Pulmonary artery endothelial cell (primary cell): ENCODE measurements at places on chromosomes 7 and 10.

- no peak for DNase-seq
Measured at GRCh38 chr7:91894781-91895480, 14.4 kb upstream of the MTERF1 start.

GRCh38 chr7:121480058-121480457 lies 84.0 kb upstream of the FAM3C start:
- DNase-seq = no peak

GRCh38 chr7:25272265-25272664 lies 44.0 kb upstream of the NPVF start:
- DNase-seq = no peak

- no peak for DNase-seq
Measured at GRCh38 chr7:149604521-149604920, 106.9 kb upstream of the ZNF746 start.

GRCh38 chr10:77494327-77494726 lies 143.3 kb downstream of the KCNMA1 start:
- DNase-seq = no peak

GRCh38 chr7:92246360-92247101 lies 757 bp downstream of the ANKIB1 start:
- DNase-seq = no peak

GRCh38 chr7:34463830-34464229 lies 194.2 kb upstream of the NPSR1 start:
- DNase-seq = no peak

DNA sequence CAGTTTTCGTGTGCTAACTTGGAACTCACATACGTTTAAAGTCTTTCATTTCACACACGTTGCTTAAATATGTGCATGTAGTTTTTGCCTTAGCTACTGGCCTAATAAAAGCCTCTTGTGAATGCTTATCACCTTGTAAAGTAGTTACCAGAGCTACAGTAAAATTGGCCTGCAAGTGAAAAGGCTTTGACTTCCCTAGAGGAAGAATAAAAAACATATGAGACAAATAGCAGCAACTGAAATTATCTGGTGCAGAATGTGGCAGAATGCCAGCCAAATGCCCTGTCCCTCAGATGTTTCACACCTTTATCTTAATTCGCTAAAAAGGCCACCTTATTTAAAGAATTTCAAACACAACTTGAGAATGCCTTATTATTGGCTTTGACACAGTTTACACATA lies 28.1 kb upstream of the RPA3 start:
- no peak for DNase-seq

DNA sequence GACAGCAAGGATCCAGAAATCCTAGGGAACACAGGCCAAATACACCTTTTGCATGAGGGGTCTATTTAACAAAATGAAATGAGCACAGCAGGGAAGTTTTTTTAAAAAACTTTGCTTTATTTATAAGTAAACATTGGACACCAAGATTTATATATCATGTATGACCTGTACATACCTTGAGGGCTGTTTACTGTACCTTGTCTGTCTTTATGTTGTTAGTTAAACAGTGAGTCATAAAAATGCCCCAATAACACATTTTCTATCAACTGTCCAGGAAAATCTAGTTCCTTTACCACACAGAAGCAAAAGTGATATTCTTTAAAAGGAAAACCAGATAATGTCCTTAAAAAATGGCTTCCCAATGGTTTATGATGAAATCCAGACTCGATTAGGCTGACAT lies 45.1 kb upstream of the AGR3 start:
- no peak for DNase-seq

GRCh38 chr7:16851829-16852228 lies 30.0 kb downstream of the AGR3 start:
- DNase-seq = peak; percentile 7

DNA sequence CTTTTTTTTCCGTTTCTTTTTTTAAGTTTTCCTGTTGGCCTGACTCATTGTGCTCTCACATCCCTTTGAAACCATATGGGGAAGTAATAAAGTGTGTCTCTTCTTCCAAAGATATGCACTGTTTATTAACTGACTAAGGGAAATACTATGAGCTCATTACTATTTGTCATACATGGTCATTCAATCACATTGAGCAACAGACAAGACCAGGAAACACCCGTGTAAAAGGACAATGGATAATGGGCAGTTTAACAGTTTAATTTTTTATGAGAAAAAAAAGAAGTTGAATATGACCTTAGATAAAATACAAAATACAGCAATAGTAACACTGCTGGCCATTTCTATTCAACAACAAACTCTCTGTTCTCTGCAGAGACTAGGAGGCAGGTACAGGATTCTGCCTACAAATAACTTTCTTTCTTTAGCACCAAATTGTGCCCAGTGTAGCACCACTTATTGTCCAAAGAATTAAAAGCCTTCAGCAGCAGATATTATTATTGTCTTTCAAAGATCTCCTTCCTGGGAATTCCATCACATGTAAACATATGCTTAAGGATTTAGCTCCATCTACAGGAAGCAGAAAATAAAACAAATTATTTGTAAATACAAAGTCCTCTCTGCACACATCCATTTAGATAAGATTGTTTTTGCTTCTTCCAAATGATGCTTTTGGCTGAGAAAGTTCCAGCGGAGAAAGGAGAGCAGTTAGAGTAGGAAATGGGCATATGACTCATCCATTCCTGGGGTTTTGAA lies 55.0 kb upstream of the AKR1E2 start:
- DNase-seq = peak; percentile 96

DNA sequence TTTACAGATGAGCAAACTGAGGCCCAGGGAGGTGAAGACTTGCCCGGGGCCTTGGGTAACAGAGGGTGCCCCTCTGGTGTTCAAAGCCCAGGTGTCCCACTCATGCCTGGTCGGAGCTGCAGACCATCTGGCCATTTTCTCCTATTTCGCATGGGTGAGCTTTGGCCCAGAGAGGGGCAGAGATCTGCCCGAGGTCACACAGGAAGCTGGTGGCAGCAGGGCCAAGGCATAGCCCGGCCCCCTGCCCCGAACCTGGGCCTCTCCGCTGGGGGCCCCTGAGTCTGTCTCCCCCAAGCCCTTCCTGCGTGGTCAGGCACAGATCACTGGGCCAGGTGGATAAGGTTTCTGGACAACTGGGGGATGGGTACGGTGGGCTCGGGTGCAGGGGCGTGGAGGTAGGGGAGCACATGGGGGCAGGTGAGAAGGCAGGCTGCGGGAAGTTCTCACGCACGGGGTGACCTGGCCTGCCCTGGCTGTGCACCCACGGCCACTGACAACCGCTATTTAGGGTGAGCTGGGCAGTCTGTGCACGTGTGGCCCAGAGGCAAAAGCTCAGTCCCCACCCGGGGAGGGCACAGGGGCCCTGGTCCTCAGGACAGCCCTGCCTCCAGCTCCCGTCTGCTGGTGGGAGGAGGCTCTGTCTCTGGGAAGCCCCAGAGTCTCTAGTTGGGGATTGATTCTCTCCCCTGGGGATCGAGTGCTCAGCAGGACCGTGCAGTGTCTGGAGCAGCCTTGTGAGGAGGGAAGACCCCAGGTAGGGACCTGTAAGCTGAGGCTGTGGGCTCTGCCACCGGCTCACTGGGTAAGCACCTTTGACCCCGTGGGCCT lies 68.6 kb downstream of the UNCX start:
- DNase-seq = no peak

GRCh38 chr10:86258941-86259340 lies 107.7 kb downstream of the GRID1 start:
- DNase-seq = no peak

- no peak for DNase-seq
Measured at GRCh38 chr10:17905491-17905890, 46.2 kb upstream of the SLC39A12 start.

- DNase-seq = no peak
Measured at GRCh38 chr7:1675036-1675671, 5.1 kb downstream of the ELFN1 start.

DNA sequence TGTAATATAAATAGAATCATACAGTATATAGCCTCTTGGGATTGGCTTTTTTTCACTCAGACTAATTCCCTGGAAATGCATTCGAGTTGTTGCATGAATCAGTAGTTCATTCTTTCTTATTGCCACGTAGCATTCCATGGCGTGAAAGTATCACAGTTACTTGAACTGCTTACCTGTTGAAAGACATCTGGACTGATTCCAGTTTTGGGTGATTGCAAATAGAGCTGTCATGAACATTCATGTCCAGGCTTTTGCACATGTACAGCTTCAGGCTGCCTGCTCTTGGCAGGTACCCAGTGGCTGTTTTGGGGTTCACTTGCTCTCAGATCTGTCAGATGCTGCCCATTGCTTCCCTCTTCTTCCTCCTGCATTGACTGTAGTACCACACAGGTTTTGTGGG lies 54.9 kb downstream of the LRGUK start:
- no peak for DNase-seq

GRCh38 chr10:131852823-131853609 lies 47.8 kb upstream of the PPP2R2D start:
- no peak for DNase-seq

DNA sequence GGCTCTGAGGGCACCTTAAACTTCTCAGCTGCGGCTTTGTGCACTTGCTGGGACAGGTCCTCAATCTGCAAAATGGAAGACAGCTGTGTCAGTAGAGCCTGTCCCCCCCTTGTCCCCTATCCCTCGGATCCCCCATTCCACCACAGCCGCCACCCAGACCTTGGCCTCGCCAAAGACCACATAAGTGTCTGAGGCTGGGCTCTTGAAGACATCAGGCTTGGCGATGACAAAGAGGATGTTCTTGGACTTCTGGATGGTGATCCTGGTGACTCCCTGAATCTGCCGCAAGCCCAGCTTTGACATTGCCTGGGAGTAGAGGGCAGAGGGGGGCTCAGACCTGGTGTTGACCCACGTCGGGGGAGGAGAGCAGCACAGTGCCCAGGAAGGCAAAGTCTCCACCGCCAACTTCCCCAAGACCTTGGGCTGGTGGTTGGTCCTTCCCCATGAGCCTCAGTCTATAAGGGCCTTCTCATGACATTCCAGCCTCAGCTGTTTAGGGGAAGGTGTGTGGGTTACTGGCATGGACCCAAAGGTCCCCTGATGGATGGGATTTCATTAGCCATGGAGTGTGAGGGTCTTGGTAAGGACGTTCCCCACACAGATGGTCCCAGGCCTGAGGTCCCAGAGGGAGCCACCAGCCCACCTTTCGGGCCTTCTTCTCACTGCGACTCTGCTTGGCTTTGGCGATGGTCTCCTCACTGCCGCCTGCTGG lies 7.7 kb downstream of the NACAD start:
- DNase-seq = no peak

- DNase-seq = peak; percentile 3
Measured at GRCh38 chr10:54800741-54801421, at the start of gene PCDH15. TSS of gene PCDH15 (minus strand) at chr10:54801231. CDS start at chr10:54664262, 136,969 bp downstream.

- no peak for DNase-seq
Measured at GRCh38 chr7:99395616-99396327, 12.6 kb downstream of the PDAP1 start.

DNA sequence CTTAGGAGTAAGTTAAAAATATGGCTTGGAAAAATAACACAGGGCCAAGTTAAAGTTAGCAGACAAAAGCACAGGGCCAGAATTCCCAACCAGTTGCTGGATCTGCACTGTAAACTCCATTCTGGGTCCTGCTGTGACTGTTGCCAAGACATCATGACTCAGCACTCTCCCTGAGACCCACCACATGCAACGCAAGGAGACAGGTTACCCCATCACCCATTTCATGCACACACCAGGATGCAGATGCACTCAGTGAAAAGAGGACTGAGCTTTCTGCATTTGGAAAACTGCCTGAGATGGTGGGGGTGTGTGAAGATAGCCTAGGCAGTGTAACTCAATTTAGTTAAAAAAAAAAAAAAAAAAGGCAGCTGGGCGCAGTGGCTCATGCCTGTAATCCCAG lies 97.6 kb upstream of the ZNF438 start:
- DNase-seq = no peak

GRCh38 chr7:19463581-19463980 lies 245.3 kb downstream of the POLR1F start:
- DNase-seq = no peak

DNA sequence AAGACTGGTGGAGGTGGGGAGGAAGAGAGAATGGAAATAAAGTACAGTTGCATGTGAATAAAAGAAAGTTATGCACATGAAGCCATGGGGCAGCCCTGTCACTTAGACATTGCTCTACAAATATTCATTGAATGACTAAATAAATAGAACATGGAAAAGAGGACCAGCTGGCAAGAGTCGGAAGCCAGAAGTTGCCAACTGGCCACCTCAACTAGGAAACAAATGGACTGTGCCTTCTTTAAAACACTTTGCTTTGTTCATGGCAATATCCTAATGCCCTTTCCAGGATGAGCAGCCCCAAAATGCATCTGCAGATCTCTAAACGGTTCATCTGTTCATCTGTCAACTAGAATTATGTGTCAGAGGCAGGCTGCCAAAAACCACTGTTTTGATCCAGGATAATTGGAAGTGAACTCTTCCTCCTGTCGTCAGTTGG lies 157.3 kb downstream of the NOC3L start:
- DNase-seq = no peak

DNA sequence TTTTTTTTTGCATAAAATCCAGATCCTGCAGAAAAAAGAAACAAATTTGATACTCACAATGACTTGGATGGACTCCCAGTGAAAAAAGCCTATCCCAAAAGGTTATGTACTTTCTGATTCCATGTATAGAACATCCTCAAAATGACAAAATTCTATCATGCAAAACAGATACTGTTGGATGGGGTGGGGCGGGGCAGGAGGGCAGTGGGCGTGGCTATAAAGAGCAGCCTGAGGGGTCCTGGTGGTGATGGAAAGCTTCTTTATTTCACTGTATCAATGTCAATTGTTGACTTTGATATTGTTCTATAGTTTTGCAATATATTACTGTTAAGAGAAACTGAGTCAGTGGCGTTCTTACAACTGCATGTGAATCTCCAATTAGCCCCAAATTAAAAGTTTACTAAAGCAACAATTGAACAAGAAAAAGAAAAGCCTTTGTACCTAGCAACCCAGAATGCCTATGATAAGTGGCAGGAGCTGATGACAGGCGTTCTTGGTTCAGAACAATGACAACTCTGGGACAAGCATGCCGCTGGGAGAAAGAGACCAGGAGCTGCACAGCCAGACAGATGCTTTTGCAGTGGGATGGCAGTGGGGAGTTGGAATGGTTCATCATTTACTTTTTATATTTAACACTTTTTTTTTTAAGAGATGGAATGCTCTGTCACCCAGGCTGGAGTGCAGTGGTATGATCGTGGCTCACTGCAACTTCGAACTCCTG lies 101.9 kb downstream of the LHPP start:
- DNase-seq = no peak

DNA sequence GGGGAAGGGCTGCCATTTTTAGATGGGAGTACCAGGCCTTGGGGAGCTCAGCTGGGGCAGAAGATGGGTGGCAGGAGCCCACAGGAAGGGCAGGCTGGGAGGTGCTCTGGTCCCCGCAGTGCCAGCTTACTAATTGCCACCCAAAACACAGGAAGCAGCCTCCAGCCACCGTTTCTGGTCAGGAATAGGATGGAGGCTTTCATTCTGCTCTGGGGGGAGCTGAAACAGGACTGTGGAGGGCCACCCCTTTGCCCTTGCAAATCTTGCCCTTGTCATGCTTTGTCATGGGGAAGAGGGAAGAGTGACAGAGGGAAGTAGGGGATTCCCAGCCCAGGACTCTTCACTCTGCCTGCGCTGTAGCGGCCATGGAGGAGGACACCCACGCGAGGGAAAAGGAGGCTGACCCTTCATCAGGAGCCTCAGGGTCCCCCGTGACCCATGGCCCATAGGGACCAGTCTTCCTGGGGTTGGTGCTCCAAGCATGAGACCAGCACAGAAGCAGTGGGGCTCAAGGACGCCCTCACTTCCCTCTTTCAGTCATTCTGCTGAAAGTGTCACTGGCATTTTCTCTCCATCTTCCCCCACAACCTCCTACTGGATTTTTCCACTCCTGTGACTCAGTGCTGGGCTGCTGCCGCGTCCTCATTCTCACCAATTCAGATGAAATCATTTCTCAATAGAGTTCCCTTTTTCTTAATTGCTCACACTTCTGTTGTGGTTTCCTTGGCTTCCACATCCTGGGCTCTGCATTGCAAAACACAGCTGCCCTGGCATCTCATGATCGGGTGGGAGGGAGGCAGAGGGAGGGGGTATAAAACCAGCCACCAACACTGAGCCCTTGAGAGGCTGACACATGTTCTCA lies 61.9 kb downstream of the MKI67 start:
- no peak for DNase-seq
